ENCODE measurements at places on chromosomes 5 and 9.

GRCh38 chr9:97510797-97511654 lies 9.6 kb downstream of the TMOD1 start:
- DNase-seq = no peak

DNA sequence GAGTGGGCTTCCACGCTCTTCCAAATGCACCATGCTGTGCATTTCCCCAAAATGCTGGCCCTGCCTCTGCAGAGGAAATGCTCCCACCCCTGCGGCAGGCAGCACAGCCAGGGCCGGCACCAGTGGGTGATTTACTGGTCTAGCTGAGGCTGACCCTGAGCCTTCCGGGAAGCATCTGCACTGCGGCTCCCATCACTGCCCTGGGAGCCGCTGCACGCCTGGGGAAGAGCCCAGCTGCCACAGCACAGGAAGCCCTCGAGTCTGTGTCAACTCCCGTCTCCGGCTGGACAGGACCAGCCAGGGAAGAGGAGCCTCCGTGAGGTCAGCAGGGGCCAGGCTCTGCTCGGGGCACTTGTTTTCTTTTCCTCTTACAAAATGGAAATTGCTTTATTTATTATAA lies 25.1 kb upstream of the EEIG1 start:
- no peak for DNase-seq

GRCh38 chr5:133933670-133934295 lies 34.6 kb downstream of the C5orf15 start:
- DNase-seq = no peak

- no peak for DNase-seq
These were observed 319.2 kb downstream of the SLCO4C1 start for GRCh38 chr5:101976933-101977332.

DNA sequence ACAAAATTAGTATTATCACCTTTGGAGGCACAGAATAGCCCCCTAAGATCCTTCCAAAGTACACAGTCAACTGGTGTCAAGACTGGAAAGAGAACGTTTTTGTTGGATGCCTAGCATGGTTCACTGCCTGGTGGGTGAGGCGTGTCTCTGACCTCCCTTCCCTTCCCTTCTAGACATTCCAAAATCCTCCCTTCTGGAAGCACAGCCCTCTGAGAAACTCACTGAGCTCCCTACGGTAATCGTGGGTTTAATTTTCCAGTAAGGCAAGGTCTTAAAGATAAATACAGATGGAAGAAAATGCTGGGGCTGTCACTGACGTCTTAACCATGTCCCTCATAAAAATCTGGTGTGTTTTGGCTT lies 138.8 kb downstream of the LIFR start:
- no peak for DNase-seq

Measured in stimulated activated CD4-positive, alpha-beta T cell treated with anti-CD3 and anti-CD28 coated beads, Interleukin-15, amount 100 ng/mL, for 1 hour (primary cell).